HFFc6 (cell line): ENCODE measurements at places on chromosomes 1 and 21.

DNA sequence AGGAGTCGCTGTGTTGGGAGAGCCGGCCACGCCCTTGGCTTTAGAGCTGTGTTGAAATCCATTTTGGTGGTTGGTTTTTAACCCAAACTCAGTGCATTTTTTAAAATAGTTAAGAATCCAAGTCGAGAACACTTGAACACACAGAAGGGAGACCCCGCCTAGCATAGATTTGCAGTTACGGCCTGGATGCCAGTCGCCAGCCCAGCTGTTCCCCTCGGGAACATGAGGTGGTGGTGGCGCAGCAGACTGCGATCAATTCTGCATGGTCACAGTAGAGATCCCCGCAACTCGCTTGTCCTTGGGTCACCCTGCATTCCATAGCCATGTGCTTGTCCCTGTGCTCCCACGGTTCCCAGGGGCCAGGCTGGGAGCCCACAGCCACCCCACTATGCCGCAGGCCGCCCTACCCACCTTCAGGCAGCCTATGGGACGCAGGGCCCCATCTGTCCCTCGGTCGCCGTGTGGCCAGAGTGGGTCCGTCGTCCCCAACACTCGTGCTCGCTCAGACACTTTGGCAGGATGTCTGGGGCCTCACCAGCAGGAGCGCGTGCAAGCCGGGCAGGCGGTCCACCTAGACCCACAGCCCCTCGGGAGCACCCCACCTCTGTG lies 4.7 kb downstream of the C1orf35 start:
- DNase-seq = no peak

- DNase-seq = no peak
Measured at GRCh38 chr1:226650236-226650841, 88.7 kb downstream of the ITPKB start.

GRCh38 chr21:19076031-19076430 lies 672.4 kb upstream of the TMPRSS15 start:
- no peak for DNase-seq

DNA sequence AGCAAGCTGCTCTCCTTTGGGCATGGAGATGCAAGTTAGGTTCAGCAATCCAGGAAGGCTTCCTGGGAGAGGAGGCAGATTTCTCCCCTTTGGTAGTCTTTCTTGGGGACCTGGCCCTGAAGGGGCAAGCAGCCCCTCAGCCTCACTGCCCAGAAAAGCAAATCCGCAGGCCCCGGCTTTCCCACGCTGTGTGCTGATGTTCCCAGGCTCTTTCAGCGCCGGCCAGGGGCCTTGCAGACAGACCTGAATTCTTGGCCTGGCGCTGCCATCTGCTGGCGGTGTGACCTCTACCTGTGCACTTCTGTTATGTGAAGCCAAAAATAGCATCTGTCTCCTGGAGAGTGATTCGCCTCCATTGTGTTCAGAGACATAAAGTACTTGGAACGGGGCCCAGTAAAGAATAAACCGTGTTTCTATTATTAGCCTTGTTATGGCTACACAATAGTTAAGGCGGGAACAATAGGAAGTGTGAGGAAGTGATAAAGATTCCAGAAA lies 64.8 kb downstream of the ALPL start:
- peak; percentile 55 for DNase-seq

GRCh38 chr1:41328001-41328615 lies 33.1 kb upstream of the FOXO6 start:
- no peak for DNase-seq

DNA sequence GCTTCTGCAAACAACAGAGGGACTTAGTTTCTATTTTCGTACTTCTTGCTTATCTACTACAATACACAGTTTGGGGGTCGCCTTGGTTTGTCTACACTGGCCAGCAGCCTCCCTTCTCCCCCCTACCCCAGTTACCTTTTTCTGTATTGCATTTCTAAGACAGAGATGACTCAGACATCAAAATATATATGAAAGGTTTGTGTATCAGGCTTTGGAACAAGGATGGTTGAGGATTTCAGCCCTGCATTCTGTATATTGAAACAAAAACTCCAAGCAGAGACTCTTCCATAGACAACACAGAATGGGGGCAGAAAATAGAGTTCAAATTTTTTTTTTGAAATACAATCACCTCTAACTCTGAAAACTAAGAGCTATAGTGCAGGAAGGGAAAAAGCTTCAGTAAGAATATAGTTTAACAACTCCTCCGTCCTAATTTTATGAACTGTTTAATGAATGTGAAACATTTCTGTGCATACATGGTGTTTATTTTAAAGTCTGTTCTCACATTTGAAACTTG lies 1.9 kb downstream of the SAMD13 start:
- no peak for DNase-seq

GRCh38 chr1:245510144-245510543 lies 355.4 kb downstream of the KIF26B start:
- no peak for DNase-seq

- DNase-seq = no peak
Measured at GRCh38 chr1:73701826-73702225, 496.1 kb downstream of the LRRIQ3 start.

DNA sequence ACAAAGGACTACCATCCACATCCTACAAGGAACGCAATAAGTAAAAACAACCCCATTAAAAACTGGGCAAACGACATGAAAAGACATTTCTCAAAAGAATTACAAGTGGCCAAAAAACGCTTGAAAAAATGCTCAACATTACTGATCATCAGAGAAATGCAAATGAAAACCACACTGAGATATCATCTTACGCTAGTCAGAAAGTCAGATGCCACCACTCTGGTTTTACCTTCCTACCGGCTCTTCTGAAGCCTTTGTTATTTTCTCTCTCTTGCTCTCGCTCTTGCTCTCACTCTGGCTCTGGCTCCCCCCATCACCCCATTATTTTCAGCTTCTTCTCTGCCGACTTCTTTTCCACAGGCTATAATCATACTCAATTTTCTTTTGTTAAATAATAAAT lies 38.8 kb downstream of the VPS45 start:
- no peak for DNase-seq

GRCh38 chr1:187744665-187745064 lies 915.9 kb downstream of the PLA2G4A start:
- DNase-seq = no peak

DNA sequence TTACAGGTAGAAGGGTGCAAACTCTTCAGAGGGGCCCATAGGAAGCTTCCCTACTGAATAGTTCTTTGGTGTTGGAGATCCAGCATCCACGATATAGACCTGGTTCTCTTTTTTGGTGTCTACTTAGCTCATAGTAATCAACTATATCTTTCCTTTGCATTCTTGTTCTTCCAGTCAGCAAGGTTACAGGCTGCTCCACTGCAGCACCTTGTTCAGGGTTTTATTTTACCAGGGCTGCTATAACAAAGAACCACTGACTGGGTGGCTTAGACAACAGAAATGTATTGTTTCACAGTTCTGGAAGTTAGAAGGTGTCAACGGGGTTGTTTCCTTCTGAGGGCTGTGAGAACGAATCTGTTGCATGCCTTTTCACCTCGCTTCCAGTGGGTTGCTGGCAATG lies 136.3 kb downstream of the CLEC20A start:
- DNase-seq = no peak

DNA sequence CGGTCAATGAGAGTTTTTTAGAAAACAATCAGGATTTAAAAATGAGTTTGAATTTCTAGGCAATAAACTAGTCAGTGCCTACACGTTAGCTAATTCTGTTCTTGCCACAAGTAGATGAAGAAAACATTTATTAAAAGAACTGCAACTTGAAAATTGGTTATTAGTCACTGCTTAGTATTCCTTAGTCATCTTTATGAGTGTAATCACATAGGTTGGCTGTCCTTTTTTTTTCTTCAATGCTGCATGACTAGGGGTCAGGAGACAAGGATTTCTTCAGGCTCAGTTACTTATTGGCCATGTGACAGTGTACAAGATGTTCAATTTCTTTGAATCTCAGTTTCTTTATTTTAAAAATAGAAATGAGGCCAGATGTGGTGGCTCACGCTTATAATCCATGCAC lies 17.1 kb downstream of the SOAT1 start:
- peak; percentile 80 for DNase-seq

DNA sequence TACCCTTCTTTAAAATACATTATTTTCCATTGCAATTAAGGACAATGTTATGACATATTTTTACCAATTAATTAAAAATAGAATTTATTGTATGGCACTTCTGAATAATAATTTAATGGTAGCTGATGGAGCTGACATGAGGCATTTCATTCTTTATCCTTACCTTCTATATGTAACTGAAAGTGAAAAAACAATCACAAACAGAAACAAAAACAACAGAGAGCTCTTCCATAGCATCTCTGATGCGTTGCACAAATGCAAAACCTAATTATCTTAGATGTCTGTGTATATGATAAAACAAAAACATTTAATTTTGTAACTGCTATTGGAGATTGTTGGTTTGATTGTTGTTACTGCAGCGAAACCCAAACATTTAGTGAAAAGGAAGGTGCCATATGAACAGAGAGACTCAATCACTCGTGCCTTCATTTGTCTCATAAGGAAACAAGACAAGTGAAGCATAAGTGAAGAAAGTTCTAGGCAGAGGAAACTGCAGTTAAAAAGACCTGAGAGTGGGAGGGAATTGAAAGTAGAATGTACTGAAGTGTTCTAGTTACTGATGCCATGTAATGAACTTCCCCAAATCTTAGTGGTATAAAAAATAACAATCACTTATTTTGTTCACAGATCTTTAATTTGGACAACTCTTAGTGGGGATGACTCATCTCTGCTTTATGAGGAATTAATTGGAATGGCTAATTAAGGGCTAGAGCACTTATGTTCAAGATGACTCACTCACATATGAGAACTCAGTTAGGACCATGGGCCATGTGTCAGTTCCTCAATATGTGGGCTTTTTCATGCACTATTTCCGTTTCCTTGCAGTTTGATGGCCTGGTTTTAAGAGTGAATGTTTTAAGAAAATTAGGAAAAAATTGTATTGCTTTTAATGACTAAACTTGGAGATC lies 245.0 kb upstream of the OLFM3 start:
- no peak for DNase-seq

GRCh38 chr1:76381450-76382097 lies 307.0 kb downstream of the ST6GALNAC3 start:
- no peak for DNase-seq

DNA sequence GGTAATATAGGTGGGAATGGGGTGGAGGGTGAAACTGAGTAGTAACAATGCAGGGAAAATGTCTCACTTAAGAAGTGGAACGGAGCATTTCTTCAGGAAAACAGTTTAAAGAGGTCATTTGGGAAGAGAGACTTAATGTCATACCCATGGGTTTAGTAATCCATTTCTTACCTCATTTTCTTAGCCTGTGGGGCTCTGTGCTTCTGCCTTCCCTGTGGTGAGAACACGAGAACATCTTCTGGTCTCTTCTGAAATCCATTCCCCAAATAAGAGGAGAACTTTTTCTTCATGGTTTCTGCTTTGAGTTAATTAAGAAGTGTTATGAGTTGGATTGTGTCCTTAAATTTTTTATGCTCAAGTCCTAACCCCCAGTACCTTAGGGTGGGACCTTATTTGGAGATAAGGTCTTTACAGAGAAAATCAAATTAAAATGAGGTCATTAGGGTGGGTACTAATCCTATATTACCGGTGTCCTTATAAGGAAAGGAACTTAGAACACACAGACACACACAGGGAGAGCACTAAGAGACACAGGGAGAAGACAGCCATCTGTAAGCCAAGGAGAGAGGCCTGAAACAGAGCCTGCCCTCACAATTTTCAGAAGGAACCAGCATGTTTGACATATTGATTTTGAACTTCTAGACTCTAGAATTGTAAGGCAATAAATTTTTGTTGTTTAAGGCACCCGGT lies 5.4 kb downstream of the CCDC190 start:
- DNase-seq = peak; percentile 62

DNA sequence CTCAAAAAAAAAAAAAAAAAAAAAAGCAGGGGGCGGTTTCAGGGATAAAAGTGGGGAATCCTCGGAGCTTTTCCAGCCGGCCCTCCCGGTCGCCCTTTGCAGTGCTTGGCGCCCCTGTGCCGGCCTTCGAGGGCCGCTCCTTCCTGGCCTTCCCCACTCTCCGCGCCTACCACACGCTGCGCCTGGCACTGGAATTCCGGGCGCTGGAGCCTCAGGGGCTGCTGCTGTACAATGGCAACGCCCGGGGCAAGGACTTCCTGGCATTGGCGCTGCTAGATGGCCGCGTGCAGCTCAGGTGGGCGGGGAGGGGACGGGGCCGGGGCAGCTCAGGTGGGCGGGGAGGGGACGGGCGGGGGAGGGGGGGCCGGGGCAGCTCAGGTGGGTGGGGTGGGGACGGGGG lies 25.3 kb downstream of the RNF223 start:
- DNase-seq = no peak

DNA sequence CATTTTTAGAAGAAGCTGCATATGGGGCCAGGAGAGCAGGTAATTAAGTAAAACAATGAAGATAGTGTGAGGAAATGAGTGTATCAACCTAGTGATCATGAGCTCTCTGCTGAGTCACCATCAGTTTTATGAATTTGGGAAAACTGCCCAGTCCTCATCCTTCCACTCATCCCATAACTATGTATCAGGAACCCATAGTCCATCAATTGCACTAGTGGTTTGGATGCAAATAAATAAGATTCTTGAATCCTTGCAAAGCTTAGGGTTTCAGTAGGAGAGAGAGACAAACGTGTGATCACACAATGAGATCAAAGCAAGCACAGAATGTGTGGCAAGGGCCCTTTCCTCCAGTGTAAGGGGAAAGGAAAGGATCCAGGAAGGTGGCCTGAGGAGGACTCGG lies 145.6 kb downstream of the ZZZ3 start:
- DNase-seq = peak; percentile 95

DNA sequence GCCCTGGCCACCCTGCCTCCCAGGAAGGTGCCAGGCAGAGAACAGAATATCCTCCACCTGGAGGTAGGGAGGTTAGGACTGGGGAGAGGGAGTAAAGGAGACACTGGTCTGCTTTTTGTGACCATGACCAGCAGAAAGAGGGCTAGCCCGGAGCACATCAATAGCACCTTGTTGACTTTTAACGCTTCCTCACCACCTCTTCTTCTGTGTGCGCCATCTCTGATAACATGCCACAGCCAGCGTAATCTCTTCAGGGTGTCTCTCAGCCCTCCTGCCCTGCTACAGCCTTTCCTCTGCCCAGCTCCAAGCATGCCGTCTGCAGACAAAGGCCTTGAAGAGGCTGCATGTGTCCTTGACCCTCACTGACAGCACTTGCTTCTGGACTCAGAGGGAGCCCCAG lies 50.9 kb upstream of the GJA5 start:
- DNase-seq = no peak

GRCh38 chr1:61453111-61453961 lies 271.6 kb downstream of the TM2D1 start:
- DNase-seq = peak; percentile 81

DNA sequence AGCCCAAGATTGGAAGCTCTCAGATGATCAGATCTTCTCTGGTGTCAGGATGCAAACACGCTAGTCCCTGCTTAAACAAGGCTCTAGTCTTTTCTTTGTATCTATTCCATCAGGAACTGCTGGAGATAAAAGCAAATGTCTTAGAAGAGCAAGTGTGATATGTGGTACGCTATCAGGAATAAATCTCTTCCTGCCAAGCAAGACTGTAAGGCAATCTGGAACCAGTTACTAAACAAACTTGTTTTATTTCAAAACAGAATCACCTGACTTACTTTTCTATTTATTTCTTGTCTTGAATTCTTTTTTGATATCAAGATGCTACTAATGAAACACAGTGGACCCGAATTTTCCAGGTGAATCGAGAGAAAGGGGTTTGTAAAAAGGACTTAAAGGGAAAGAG lies 139.9 kb upstream of the ZNF644 start:
- no peak for DNase-seq

GRCh38 chr1:10232163-10232562 lies 21.8 kb downstream of the KIF1B start:
- no peak for DNase-seq
